ENCODE measurements at places on chromosomes 2 and 18. TPM values are rescaled to one million over a fixed set of nuclear protein-coding genes. Genes with fewer than 3 reads are reported as not detected.

Gene ALPP
- not detected for total RNA-seq

Gene ESPNL
- total RNA-seq: 0.11 TPM

Gene ALK
- total RNA-seq: 0.22 TPM

Gene CUL3
- 116 TPM for total RNA-seq

Gene MARCHF4
- not detected for total RNA-seq

Gene ZNF396
- total RNA-seq: 5.3 TPM

Gene REG3A
- not detected for total RNA-seq

Gene ERBB4
- total RNA-seq: 5.5 TPM

Gene PRKRA
- 67.2 TPM for total RNA-seq
